ENCODE measurements at places on chromosomes 1 and 21.

DNA sequence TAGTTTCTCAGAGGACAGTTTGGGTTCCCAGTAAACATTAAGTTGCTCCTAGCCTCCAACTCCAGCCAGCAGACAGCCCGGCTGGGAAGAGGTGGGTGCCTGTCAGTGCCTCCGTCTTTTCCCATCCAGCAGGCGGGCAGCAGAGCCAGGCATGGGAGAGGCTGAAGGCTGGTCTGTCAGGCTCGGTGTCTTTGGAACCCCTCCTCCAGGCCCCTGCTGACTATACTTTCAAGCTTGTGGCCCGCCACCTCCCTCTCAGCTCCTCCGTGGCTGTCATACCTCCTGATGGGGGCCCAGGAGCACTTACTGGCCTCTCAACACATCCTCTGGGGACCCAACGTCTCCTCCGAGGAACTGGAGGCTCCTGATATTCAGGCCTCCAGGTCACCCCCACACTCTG, 140.9 kb downstream of the ACTL8 start:
- no peak for DNase-seq

- DNase-seq, result no peak
Measured at GRCh38 chr21:41520560-41521442, 12.8 kb upstream of the TMPRSS2 start.

DNA sequence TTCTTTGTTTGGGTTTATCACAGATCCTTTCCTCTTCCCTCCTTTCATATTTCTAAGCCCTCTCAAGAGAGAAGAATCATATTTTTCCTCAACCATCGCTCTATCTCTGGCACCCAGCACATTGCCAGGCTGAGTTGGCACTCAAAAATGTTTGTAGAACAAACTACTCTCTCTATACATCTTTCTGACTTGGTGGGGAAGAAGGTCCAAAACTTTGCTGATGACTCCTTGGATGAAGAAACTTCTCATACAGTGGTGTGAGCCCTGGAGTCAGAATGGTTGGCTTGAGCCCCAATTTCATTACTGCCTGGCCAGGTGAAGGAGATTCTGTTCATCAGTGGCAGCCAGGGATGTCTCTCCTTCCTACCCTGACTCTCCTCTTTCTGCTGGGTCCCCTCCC, 11.9 kb downstream of the ALX3 start:
- no peak for DNase-seq

DNA sequence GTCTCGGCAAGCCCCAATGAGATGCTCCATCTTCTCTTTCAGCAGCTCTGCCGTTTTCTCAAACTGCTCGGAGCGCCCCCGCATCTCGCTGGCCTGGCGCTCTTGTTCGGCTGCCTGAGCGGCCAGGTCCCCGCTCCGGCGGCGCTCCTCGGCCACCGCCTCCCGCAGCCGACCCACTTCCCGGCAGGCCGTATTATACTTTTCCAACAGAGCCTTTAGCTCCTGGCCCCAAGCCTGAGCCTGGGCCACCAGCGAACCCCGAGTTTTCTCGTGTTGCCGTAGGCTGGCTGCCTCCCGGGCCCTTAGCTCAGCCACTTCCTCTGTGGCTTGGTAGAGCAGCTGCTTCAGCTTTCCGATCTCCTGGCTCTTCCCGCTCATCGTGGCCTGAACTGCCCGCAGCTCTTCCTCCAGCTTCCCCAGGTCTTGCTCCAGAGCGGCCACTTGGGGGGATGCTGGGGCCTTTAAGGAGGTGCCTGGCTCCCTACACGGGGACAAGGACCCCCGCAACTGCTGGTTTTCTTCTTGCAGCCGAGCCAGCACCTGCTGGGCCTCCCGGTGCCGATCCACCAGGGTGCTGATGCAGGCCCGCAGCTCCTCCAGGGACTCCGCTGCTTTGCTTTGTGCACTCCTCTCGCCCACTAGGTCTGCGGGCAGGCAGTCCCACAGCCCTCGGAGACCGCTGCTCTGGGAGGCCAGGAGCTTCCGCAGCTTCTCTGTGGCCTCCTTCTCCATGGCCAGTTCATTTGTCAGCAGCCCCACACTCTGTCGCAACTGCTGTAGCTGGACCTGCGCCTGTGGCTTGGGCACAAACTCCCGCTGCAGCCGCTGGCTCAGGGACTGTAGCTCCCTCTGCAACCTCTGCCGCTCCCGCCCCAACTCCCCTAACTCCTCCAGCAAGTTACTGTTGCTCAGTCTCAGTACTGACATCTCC, 13.4 kb upstream of the PIAS3 start:
- DNase-seq, result no peak

GRCh38 chr1:172167796-172168596, 252.5 kb upstream of the C1orf105 start:
- DNase-seq, result no peak

- no peak for DNase-seq
Measured at GRCh38 chr1:25873120-25873519, 2.4 kb downstream of the PAQR7 start.

DNA sequence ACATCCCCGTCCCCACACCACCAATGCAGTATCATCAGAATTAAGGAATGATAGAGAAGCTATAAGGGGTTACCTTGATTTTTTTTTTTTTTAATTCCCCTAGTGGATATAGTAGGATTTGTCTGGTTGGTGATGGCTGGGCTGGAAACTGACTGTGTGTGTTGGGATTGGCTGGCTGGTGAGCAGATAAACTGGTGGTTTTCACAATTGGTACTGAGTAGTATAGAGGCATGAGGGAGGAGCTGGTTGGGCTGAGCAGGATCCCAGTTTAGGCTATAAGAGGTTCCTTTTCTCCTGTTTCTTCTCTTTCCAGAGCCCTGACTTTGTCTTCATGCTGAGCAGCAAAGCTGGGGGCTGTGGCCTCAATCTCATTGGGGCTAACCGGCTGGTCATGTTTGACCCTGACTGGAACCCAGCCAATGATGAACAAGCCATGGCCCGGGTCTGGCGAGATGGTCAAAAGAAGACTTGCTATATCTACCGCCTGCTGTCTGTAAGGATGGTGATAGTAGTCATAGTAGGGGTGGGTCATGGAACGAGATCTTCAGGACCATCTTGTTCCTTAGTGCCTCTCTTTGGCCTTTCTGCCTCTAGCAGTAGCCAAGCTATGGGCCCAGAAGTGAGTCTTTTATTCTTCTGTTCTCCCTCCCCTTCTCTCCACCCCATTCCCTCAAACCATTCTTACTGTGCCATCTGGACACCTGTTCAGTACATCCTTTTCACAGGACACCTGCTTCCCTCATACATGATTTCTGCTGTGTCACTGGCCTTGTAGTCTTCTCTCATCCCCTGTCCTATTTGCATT, 26.9 kb downstream of the RAD54L start:
- DNase-seq, result no peak

GRCh38 chr1:66947267-66947666, 22.5 kb downstream of the MIER1 start:
- DNase-seq, result no peak

GRCh38 chr1:221555689-221556433, 186.0 kb downstream of the DUSP10 start:
- no peak for DNase-seq

- DNase-seq, result no peak
Measured at GRCh38 chr1:25572107-25572506, 28.7 kb downstream of the LDLRAP1 start.

GRCh38 chr1:172824209-172824608, 165.3 kb downstream of the FASLG start:
- no peak for DNase-seq

GRCh38 chr1:48249868-48250267, 27.4 kb downstream of the SLC5A9 start:
- DNase-seq, result no peak

GRCh38 chr1:150385537-150386445, 21.8 kb downstream of the RPRD2 start:
- no peak for DNase-seq

- no peak for DNase-seq
Measured at GRCh38 chr1:32454726-32455125, 10.1 kb upstream of the ZBTB8B start.

DNA sequence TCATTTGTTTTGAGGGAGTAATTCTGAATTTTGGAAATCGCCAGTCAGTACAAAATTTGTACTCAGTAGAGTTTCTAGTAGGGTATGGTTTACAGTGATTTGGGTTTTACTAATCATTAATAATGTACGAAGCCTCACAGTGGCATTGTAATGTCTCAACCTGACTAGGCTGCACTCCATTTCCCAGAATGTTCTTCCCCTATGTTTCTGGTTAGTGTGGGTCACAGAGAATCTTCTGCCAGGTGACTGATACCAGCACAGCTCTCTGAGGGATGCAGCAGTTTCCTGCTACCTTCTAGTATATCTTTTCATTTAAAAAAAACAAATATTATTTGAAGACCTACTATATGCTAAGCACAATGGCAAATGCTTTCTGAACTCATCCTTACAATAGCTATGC, 112.9 kb downstream of the PTPN14 start:
- no peak for DNase-seq

GRCh38 chr1:5586629-5587028, 405.6 kb downstream of the NPHP4 start:
- no peak for DNase-seq

- no peak for DNase-seq
Measured at GRCh38 chr1:210377731-210378333, 49.1 kb downstream of the HHAT start.

DNA sequence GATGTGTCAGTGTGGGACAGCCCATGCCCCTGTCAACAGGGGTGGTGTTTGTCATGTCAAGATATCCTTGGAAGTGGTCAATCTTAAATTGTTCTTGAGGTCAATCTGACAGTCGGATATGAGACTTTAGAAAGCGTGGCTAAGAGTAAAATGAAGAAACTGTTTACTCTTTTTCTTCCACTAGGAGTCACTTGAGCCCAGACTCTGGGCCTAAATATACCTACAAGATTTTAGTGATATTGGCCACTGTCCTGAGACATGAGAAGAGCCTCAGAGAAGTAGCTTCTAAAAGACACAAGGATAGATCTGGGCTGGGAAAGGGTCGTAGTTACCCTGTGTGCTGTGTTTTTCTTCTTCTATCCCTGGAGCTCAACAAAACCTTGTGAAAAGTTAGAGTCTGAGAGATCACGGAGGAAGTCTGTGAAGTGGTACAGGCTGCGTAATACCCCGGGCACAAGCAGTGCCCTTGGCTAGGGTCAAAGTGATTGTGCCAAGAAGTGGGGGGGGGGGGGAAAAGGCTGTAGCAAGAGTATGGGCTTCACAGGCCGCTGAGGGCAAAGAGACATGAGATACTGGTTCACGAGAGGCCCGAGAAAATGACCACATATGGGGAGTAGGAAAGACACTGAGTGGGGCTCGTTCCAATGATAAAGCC, 355.2 kb upstream of the GREM2 start:
- DNase-seq, result no peak

- no peak for DNase-seq
Measured at GRCh38 chr1:33902486-33903209, 38.8 kb downstream of the HMGB4 start.

DNA sequence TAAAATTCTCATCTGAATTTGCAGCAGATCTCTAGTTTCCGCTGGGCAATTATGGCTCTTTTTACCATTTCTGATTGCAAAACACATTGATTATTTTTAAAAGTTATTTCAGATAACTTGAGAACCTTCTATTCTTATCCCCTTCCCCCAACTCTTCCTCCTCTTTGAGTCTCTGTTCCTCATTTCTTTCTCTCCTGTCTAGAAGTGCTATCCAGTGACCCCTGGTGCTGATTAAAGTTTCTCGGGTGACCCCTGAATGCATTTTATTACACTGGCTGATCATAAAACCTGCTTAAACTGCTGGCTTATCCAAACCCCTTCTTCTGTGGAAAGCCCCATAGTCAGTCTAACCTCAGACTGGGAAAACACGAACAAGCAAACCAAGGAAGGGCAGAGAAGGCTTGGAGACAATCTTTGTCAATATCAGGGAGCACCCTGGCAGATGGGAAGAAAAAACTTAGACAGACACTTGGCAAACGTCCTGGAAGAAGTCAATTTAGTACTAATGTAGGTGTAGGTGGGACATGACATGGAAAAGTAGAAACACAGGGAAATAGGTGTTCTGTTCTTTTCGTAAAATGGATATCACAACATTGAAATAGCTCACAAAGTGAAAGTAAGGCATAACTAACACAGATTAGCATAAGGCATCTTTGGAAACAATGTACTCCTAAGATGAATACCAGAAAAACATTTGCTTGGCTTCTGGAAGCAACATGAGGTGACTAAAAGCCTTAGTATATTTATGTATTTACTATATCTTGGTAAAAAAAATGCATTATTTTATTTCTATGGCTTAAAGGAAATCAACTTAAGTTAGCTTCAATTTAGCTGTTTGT, 61.4 kb downstream of the GORAB start:
- no peak for DNase-seq

- no peak for DNase-seq
Measured at GRCh38 chr1:53162621-53163020, 20.2 kb upstream of the SLC1A7 start.

DNA sequence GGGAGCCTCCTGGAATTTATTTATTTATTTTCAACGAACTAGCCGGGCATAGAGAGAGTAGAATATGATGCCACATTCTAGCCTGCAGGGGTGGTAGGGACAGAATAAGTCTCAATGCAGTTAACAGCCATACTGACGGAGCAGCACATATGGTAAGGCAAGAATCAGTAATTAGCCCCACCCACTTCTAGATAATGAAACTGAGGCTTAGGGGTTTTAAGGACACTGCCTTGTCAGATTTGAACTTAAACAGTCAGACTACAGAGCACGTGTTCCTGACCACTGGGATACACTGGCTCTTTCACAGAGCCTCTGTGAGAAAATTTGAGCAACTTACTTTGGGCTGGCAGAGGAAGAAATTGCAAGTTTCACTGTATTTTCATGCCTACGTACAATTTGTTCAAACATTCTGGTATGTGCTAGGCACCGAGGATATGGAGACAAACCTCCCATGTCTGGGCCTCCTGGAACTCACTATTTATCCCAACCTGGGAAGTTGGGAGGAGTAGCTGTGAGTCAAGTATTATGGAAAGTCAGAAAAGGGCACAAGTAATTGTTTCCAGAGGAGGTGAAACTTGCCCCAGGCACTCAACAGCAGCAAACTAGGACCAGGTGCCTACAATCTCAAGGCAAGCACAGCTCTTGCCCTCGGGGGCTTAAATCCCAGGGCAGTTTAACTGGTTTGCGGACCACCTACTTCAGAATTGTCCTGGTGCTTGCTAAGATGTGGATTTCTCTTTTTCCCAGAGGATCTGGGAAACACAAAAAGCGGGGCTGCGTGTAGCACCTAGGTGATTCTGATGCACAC, 1.6 kb upstream of the CLIC4 start:
- no peak for DNase-seq

- DNase-seq, result no peak
Measured at GRCh38 chr1:222020553-222020952, 278.7 kb upstream of the DUSP10 start.

DNA sequence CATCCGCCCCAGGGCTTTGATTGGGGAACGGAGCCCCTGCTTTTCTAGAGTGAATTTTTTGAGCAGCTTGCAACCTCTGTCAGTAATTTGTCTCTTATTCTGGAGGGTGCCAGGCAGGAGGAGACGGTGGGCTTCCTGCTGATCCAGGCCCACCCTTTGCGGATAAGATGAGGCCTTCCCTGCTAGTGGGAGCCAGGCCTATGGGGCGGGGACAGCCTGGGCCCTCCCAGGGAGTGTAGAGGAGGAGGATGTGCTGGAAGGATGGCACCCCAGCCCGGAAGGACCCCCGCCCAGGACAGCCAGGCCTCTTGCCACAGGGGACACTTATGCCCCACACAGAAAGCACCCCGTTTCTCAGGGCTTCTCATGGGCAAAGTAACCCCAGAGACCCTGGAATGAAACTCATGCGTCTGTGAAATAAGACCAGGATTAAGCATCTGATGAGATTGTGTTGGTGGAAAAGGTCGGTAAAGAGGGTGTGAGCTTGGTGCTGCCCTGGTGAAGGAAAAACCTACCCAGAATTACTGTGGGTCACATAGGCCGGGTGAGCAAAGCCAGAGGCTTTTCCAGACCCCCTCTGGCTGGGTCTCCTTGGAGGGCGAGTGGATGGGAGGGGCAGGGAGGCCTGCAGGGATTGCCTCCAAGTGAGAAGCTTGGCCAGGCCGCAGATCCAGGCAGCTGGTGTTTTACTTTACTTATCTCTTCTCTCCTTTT, 118.7 kb downstream of the SIK1 start:
- DNase-seq, result no peak
